ENCODE measurements at places on chromosomes 16 and 17. TPM values are rescaled to one million over a fixed set of nuclear protein-coding genes. Genes with fewer than 3 reads are reported as not detected.

DNA sequence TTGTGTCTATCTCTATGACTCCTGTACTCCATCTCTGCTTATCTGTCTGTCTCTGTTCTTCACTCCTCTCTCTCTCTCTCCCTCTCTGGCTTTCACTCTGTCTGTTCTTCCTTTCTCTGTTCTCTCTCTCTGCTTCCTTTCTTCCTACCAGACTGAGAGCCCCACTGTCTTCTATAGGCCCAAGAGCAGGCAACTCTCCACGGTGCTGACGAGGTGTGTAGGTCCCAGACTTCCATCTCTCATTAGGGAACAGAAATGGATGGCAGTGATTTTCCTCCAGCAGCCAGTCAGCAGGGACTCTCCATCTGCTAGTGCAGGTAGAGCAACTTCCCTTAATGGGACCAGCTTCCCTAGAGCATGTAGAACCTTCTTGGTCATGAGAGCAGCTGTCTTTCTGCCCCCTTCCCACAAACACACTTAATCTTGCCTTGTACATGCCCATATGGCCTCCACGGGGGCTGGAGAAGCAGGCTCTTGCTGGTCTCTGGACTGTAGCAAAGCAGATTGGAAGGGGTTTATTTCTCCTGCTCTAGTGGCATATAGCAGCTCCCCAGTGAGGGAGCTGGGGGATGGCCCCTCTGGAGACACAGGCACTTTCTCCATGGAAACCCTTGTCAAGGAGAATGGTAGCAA is 47.8 kb upstream of the NLRP1 start:
- DNase-seq: no peak
- no peaks in the 10 kb centered on the region for H3K36me3 ChIP-seq
- no peaks in the 10 kb centered on the region for H3K4me1 ChIP-seq
- no peak overlapping the region for H3K4me3 ChIP-seq
- H3K27ac ChIP-seq: no peak overlapping the region
- peaks cover 53% of the 10 kb centered on the region for H3K27me3 ChIP-seq

DNA sequence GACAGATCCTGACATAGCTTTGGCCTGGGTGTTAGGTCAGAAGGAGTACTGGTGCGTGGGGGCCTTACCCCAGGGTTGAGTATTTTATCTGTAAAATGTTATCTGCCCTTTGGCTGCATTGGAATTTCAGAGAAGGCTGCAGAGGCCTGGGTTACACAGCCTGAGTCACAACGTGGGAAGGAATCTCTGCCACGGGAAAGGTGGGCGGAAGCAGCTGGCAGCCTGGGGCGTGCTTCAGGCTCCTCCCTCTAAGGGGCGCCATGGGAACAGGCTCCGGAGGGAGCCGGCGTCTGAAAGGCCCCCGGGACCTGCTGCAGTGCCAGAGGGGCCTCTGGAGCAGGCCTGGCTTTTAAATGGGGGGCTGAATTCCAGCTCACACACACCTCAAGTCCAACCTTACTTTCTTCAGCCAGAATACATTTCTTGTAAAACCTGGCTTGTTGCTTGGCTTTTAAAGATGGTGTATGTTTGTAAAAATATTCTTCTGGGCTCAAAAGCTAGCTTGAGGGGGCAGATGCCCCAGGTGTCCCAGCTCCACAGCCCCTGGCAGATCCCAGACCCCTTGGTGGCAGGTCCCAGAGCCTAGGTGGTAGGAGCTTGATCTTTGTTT is 142.2 kb downstream of the RAB11FIP4 start:
- H3K27ac ChIP-seq: no peak overlapping the region
- no peak overlapping the region for H3K4me3 ChIP-seq
- no peak for DNase-seq
- no peaks in the 10 kb centered on the region for H3K27me3 ChIP-seq

DNA sequence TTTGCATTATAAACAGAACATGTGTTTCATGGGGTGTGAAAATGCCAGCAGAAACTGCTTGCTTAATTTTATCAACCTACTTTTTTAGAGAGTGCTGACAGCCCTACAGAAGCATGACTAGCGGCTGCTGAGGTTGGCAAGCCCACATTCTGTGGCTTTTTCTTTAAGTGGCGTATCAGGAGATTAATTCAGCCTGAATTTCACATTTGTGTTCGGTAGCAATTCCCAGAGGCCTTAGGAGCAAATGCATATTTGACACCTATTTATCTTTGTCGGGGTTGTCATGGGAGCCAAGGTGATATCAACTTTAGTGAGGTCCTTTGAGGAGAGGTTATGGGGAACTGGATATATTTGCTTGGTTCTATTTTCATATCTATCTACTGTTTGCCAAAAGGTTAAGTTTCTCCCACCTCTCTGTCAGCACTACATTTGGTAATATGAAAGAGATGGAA is 140.9 kb downstream of the KCNJ2 start:
- no peak for DNase-seq
- H3K4me3 ChIP-seq: no peak overlapping the region
- no peaks in the 10 kb centered on the region for H3K4me1 ChIP-seq
- H3K27ac ChIP-seq: no peak overlapping the region
- H3K27me3 ChIP-seq: no peaks in the 10 kb centered on the region

DNA sequence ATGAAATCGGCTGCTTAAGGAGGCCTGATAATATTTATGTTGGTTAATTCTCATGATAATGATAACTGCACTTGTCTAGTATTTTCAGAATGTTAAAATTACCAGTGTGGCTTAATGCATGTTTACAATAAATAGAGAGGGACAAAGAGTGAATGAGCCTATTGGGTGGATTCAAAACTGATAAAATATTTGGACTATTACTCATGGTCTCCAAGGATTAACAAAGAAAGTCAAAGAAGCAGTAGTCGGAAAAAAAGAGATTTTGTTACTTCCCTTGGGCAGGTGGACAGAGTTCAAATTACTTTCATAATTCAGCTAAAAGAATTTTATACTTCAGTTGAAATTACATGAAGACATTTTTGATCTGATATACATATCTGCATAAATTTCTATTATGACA is 258.2 kb upstream of the PMFBP1 start:
- no peak overlapping the region for H3K27ac ChIP-seq
- no peaks in the 10 kb centered on the region for H3K4me1 ChIP-seq
- no peak overlapping the region for H3K4me3 ChIP-seq
- H3K36me3 ChIP-seq: peaks cover 7% of the 10 kb centered on the region

- no peaks in the 10 kb centered on the region for H3K27me3 ChIP-seq
- H3K27ac ChIP-seq: no peak overlapping the region
- DNase-seq: no peak
- H3K36me3 ChIP-seq: no peaks in the 10 kb centered on the region
- no peaks in the 10 kb centered on the region for H3K4me1 ChIP-seq
- H3K4me3 ChIP-seq: no peak overlapping the region
Observed at GRCh38 chr16:61681673-61682072, 354.6 kb downstream of the CDH8 start.

DNA sequence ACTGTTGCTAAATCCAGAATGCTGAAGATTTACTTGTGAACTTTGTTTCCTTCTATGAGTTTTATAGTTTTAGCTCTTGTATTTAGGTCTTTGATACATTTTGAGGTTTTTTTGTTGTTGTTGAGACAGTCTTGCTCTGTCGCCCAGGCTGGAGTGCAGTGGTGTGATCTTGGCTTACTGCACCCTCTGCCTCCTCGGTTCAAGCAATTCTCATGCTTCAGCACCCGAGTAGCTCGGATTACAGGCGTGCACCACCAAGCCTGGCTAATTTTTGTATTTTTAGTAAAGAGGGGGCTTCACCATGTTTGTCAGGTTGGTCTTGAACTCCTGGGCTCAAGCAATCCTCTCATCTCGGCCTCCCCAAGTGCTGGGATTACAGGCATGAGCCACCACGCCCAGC is 14.4 kb downstream of the TENT4B start:
- peaks cover 36% of the 10 kb centered on the region for H3K4me1 ChIP-seq
- peak overlapping the region; percentile 32 for H3K4me3 ChIP-seq
- H3K27ac ChIP-seq: peak overlapping the region; percentile 52
- DNase-seq: no peak
- H3K36me3 ChIP-seq: peaks cover 14% of the 10 kb centered on the region

- no peak overlapping the region for H3K4me3 ChIP-seq
- no peaks in the 10 kb centered on the region for H3K4me1 ChIP-seq
- no peak overlapping the region for H3K27ac ChIP-seq
- no peaks in the 10 kb centered on the region for H3K27me3 ChIP-seq
- DNase-seq: no peak
Observed at GRCh38 chr17:68822719-68823289, 132.4 kb downstream of the ABCA8 start.

DNA sequence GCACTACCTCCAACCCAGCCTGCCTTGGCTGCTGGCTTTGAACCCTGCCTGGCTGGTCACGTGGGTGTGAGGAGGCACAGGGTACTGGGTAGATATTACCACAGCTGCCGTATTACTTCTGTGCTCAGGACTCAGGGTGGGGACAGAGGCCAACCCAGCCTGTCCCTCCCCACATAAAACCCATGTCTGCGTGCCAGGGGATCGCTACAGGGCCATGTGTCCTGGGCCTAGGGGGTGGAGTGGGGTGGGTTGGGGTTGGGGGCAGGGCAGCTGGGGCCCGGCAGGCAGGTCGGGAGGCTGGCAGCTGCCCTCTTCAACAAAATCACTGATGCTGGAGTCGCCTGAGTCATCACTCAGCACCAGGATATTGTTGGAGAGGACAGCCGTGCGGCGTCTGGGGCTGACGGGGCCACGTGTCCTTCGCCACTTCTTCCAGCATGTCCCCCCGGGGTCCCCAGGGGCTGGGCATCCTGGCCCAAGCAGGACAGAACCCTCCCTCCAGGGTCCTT is 39.7 kb upstream of the PVALEF start:
- H3K4me1 ChIP-seq: no peaks in the 10 kb centered on the region
- no peak overlapping the region for H3K27ac ChIP-seq
- DNase-seq: no peak
- no peaks in the 10 kb centered on the region for H3K36me3 ChIP-seq
- no peak overlapping the region for H3K4me3 ChIP-seq
- no peaks in the 10 kb centered on the region for H3K27me3 ChIP-seq

- no peak overlapping the region for H3K4me3 ChIP-seq
- H3K27me3 ChIP-seq: no peaks in the 10 kb centered on the region
- no peak for DNase-seq
- no peak overlapping the region for H3K27ac ChIP-seq
- H3K36me3 ChIP-seq: peaks cover 20% of the 10 kb centered on the region
Observed at GRCh38 chr17:59139939-59140338, 15.0 kb downstream of the SKA2 start.

KRTAP9-4 gene
- total RNA-seq: not detected

PYY gene
- not detected for total RNA-seq

SRCIN1 gene
- 0.30 TPM for total RNA-seq

Data from activated CD8-positive, alpha-beta memory T cell treated with anti-CD3 and anti-CD28 coated beads, Interleukin-2, amount 10 ng/mL, durations not matched to agents 7 days and 5 days (primary cell).